GF-D8 (cell line): ENCODE measurements at places on chromosomes 1 and 21.

DNA sequence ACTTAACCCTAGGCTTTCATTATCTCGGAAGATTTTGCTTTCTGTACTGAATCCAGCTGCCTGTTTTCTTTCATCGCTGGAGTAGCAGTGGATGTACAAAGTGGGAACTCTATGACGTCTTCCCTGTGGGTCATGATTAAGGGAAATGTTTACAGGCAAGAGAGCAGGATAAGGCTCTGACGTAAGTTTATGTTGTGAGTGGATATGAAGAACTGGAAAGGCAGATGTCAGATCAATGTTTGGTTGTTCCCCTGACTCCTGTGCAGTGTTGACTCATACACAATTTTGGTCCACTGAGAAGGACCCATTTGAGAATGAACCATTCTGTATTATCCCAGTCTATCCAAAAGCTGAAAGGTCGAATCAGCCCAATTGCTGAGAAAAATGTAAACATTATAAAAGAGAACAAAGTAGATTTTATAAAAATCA, 292.4 kb downstream of the GRIK1 start:
- DNase-seq = no peak

DNA sequence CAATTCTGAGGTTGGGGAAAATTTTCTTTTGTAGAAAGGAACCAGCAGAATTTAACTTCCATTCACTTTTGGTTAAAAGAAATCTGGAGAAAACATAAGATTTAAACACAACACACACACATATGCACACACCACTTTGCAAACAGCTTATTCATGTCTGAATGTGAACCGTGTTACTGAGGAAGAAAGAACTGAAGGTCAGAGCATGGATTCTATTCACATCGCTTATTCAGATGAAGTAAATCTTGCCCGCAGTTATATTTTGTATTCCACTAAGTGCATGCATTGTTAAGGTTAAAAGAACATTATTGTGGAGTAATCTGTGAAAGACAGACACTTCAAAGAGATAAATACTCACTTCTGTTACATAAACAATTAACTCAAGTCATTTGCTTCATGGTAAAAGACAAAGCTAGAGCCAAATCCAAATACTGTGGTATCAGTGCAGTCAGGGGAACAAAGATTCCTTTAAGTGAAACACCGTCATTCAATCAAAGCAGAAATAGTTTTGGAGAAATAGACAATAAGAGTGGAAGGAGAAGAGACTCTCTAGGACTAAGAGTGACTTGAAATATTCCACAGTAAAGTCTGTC, 82.0 kb downstream of the LRRC53 start:
- DNase-seq = no peak

DNA sequence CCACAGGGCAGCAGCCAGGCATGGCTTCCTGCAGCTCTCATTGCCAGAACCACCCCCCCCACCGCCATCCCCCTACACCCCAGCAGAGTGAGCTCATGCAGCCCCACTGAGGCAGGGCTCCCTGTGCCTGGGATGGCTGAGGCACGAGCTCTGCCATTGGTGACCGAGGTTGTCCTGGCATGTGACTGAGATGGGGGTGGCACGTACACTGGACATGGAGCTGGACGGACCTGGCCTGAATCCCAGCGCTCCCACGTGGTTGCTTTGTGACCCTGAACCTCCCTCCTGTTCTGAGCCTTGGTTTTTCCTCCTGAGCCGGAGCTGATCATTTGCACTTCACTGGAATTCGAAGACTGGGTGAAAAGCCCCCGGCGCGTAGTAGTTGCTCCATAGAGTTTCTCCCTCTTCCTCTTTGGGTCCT, 28.3 kb downstream of the ALPL start:
- DNase-seq = no peak

- DNase-seq = no peak
These were observed 73.9 kb downstream of the HLX start for GRCh38 chr1:220952961-220953643.

DNA sequence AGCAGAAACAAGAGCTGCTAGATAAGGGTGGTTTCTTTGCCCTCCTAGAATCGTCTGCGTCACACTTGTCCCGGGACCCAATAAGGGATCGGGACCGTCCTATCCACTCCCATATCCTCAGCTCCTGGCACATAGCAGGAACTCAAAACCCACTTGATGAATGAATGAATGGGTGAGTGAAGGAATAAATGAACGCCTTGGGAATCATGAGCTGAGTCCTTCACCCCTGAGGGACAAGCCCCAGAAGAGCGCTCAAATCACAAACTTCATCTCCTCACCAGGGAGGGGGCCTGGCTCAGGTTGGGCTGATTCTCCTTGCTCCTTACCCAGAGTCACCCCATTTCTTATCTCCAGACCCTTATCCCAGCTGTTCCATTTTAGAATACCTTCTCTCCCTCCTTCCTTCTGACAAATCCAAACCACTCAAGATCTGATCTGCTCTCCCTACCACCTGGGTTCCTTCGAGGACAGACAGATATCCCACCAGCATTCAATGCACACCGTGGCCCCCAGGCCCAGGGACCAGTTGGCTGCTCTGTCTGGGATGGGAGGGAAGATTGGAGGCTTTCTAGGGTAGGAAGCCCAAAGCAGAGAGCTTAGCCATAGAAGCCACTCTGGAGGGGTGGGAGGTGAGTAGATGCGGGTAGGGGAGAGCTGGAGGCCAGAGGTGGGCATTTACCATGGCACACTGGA, 643 bp upstream of the MOB3C start:
- DNase-seq = no peak

DNA sequence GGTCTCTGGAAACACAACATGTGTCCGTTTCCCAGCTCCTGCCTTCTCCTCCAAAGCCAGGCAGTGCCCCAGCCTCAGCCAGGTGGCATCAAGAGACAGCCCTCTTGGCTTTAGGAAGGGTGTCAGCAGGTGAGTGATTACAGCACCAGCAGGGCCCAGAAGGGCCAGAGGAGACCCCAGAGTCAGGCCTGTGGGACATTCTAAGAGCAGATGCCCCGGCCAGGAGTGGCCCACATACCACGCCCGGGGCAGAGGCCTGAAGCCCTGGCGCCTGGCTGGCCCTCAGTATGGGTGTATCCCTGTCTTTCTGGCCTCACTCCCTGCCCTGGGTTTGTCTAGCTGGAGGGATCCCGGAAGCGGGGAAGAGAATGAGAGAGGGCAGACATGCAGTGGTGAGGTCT, 109.2 kb downstream of the CASZ1 start:
- DNase-seq = no peak

DNA sequence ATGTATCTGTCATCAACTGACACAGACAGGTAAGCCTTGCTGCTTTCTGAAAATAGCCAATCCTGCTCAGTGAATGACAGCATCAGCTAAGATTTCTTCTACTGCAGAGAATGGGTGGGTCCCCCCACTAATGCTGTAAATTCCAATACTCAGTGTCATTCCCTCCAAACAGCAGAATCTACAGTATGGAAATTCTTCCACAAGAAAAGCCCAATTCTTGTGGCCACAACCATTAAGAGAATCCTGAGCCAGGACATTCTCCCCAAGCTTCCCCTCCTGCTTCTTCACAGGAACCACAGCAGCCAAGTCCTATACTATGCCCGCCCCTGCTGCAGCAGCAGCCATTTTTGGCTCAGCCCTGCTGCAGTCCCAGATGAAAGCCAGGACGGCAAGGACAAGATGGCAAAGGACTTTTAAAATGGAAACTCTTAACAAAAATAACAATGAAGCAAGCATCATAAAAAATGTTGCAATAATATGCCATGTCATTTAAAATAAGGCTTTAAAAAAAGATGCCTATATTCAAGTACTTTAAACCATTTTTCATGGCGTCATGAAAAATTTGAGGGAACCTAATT, 26.8 kb downstream of the EIF4G3 start:
- DNase-seq = no peak

DNA sequence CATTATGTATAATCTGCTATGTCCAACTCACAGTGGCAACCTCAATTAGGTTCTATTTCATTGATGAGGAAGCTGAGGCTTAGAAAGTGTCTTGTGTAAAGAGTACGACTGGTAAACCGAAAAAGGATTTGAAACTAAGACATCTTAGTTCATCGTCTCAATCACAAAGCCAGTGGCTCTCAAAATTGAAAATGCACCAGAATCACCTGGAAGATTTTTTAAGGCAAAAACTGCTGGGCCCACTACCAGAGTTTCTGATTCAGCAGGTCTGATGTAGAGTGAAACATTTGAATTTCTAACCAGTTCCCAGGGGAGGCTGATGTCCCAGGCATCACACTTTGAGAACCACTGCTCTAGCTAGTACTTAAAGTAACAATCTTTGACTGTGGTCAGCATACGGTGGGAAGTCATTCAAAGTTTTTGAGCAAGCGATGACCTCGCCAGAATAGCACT, 5.2 kb upstream of the LRRC53 start:
- DNase-seq = no peak

- DNase-seq = no peak
These were observed 5.5 kb downstream of the AZIN2 start for GRCh38 chr1:33086384-33086850.

GRCh38 chr1:108113496-108113895, 86.6 kb downstream of the SLC25A24 start:
- no peak for DNase-seq

- no peak for DNase-seq
These were observed 2.1 kb upstream of the RNF186 start for GRCh38 chr1:19817160-19817559.

GRCh38 chr1:2795926-2796325, 5.6 kb downstream of the TTC34 start:
- no peak for DNase-seq

DNA sequence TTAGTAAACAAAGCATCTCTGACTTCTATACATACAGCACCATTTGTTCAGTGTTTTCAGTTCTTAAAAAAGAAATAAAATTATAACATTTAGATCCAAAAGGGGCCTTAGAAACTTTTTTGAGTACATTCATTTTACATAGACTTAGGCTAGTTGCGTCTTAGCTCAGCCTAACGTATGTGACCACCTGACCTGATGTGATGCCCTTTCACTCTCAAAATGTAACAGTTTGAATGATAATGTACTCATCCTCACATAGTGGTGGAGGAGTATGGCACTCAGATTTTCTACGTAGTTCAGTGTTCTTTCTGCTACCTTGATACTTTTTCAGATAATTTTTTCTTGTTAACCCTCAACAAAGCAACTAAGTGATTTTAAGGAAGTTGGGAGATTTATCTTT, 43.4 kb downstream of the RPRD2 start:
- DNase-seq = no peak

- no peak for DNase-seq
These were observed 3.4 kb upstream of the PEX10 start for GRCh38 chr1:2415801-2416208.

DNA sequence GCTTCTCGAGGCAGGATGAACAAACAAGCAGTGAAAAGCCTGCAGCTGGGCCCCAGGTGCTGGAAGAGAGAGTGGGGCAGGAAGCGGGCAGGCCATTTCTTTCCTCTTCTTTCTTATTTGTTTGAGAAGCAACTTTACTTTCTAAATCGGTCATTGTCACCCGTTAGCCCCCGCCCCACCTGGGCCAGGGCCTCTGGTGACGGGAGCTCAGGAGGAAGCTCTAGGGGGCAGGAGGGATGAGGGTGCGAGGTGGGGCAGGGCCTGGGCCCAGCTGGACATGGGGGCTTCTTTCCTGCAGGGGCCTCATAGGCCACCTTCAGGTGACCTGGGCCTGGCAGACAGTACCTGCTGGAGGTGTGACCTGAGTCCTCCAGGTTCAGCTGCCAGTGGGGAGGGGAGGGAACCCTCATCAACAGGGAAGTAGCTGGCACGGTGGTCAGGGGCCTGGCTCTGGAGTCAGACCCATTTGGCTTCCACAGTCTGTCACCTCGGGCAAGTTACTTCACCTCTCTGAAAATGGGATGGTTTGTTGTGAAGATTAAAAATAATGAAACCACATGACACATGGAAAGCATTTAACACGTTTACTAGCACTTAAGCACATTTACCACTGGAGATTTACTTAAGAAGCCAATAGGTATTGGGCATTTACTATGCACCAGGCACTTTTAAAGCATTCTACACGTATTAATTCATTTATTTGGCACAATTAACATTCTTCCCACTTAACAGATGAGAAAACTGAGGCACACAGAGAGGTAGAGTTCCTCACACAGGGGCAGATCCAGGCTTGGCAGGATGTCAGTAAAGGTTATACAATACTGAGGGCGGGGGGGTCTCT, 54.1 kb upstream of the ID3 start:
- no peak for DNase-seq

DNA sequence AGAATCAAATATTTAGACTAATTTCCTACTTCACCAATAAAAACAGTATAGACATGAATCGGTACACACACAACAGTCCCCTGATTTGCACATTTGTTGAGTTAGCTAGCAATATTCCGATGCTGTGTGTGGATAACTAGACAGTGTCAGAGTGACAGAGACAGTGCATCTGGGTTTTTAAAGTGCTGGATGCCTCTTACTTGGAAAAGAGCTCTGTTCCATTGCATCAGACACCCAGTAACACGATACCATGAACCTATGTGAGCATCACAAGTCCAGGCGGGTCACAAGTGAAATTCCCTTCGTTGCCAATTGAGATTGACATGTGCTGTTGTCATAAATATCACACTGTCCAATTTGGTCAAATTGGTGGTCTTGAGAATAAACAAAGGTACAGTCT, 82.0 kb upstream of the ESRRG start:
- DNase-seq = no peak

DNA sequence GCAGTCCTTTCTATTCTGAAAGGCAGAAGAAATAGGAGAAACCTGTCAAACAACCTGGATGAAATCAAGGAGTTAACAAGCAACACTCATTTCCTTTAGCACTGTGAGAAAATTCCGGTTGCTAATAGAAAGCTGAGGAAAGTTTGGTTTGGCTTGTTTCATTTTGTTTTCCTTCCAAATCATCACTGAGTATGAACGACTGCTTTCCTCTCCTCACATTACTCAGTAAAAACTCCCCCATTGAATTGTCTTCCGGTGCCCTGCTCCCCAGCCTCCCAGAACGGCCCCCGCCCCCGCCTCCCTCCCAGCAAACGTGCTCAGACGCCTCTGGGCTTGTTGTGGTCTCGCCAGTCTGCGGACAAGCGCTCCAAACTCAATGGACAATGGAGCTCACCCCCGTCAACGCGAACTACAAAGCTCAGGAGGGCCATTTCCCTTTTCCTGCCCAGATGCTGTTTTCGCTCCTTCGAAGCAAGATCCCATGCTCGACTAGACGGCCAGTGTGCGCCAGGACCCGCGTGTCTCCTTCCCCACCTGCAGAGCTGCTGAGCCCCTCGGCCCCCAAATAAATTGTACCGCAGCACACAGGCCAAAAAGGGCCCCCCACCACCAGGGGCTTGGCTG, 747 bp downstream of the STX6 start:
- no peak for DNase-seq

GRCh38 chr1:93577536-93578432, 103.9 kb downstream of the BCAR3 start:
- no peak for DNase-seq

- no peak for DNase-seq
These were observed 5.6 kb upstream of the TSPEAR start for GRCh38 chr21:44716984-44717383.
